Bone marrow (tissue), 2 donors: ENCODE measurements at places on chromosomes 7 and 10.

GRCh38 chr10:110218632-110219031 lies 11.2 kb downstream of the MXI1 start:
- DNase-seq = no peak

- DNase-seq = no peak
Measured at GRCh38 chr10:92574548-92575261, 812 bp upstream of the IDE start.

- no peak for DNase-seq
Measured at GRCh38 chr10:71998840-71999194, 34.6 kb downstream of the CHST3 start.

GRCh38 chr7:10677668-10678232 lies 295.9 kb upstream of the PHF14 start:
- DNase-seq = no peak

DNA sequence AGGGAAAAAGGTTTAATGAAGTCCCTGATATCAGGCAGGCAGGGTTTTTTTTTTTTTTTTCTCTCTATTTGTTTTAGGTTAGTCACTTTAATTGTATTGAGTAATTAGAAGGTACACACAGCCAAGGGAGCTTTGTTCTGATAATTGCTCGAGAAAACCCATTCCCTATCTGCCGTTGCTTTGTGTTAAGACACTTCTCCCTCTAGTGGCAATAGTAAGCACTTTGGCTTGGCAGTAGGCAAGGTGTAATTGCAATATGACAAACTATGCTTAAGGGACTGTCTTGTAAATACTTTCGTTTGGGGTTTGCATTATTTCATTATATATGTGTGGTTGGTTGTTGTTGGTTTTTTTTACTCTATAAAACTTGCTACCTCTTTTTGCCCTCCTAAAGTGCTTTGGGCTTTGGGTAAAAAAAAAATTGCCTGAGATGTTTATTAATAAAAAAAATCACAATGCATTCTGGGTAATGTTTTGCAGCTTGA lies 113.4 kb downstream of the BTRC start:
- DNase-seq = no peak

DNA sequence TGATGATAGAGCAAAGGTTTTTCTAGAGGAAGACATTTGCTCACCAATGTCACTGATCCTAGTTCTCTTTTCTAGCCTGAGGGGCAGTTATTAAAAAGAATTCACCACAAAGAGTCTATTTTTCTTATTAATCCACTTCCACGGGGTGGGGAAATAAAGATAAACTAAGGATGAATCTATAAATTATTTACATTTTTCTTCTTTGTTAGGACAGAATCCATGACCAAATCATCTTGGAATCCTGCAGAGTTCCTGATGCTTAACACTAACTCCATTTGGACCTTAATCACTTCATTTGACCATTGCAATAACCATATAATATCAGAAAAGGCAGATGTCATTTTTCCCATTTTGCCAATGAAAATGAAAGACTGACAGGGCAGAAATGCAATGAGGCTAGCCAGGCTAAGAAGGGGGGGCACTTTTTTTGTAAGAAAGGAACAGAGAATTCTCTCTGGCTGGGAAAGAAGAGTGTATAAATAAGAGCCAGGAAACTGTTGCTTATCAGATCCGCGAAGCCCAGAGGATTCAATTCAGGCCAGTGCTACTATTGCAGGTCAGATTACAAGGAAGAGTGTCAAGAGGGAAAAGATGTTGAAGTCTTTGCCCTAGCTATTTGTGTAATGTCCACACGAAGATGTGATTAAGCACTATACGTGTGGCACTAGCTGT lies 433.2 kb downstream of the TNS3 start:
- no peak for DNase-seq

DNA sequence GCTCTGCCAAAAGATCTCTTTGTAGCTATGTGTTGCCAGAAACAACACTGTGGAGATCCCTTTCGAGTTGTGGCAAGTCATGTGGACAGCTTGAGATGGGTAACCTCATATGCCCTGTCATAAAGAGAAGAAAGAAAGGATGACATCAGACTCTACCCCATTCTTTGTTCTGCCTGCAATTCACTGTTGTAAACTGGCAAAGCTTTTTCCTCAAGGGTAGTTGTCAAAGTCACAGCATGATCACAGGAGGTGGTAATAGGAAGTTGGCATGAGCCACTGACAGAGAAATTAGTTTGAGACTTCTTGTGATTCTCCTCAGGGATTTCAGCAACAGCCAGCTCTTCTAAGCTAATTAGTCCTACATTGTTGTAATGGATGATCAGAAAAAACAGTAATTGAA lies 19.4 kb upstream of the MINDY3 start:
- no peak for DNase-seq

DNA sequence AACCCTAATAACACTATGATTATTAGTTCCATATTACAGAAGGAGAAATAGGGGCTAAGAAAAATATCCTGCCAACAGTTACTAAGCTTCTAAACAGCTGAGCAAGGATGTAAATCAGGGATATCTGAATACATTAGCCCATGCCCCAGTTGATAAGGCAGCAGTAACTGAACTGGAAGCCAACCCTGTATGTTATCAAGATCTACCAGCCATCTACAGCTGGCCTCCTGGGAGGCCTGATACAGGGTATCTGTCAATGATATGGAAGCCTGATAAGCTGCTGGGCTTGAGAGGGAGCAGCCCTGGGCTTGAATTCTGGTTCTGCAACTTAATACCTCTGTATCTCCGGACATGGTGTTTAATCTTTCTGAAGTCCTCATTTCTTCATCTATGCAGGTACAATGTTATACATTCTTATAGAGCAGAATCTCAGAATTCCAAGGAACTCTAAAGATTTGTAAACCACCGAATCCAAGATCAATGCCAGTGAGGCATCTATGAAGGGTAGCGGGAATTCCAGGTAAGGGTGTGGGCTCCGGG lies 37.9 kb upstream of the AFAP1L2 start:
- no peak for DNase-seq
